Mesenchymal stem cell (in vitro differentiated cells and primary cell): ENCODE measurements at places on chromosomes 2 and 18.

DNA sequence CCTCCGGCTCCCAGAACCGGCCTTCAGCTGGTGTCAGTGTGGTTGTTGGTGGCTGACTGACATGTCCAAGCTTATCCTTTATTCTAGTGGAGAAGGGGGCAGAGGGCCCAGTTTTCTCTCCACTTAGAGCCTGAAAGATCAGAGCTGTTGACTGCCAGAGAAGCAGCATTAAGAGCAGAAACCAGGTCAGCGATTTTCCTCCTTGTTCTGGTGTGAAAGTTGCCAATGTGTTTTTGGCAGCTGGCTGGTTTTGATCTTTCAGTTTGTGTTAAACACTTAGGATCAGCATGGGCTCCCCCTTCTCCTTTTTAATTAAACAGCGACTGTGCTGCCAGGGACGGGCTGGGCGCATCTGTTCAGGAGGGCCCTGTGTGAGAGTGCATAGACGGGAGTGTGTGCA is 100.9 kb downstream of the ASAP2 start:
- DNase-seq = no peak

DNA sequence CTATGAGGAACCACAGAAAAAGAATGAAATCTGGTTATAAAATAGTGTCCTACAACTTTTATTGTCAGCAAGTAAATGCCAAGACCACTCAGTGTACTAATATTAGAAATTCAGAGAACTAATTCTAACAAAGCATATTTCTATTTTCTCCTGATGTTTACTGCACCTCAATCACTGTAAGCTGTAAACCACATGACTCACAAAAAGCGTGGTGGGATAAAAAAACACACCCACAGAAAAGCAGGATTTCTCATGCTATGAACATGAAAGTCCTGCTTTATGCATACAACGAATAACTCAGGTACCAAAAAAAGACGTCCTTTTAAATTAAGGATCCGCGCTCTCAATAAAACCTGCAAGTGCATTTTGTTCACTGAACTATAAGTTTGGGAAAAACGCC is 797 bp downstream of the TXNL4A start:
- DNase-seq = peak; percentile 51

DNA sequence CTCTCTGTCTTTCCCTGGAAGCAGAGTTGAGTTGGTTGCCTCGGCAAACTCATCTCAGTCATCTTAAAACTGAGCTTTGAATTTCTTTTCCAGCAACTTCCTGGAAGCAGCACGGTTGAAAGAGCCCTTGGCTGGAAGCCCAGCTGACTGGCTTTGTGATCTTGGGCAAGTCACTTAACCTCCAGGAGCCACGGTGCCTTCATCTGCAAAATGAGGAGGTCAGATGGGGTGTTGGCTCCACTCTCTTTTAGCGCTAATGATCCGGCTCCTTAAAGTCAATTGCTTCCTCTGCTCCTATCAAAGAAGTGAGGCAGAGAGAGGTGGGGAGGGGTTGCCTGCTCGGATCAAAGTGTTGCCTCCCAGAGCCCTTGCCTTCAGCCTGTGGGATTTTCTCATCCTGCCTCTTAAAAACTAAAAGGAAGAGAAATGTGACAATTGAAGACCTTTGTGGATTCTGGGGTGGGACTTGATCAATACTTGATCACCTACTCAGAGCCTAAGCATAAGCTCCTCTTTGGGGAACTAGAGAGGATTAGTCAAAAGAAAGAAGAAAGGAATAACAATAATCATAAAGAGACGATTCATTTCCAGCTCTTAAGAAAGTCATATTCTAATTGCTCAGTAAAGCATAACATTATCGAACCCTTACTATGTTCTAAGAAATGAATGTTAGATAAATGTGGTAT is 86.6 kb downstream of the MYCN start:
- no peak for DNase-seq

DNA sequence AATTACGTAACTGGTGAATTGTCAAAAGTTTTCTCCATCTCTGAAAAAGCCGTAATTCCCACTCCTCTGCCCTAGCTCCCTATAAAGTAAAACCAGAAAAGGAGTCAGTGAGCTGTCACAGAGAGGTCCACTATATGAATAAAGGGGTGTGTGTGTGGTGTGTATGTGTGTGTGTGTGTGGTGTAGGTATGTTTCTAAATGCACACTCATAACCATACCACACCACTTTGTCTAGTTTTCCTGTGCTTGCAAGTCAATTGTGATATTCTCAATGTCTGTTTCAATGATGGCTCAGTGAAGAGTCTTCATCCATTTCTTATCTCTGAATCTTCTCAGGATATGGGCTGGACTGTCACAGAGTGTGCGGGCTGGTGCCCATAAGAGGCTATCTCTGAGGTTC is 54.8 kb upstream of the CCDC68 start:
- no peak for DNase-seq
